Stimulated activated CD4-positive, alpha-beta T cell treated with anti-CD3 and anti-CD28 coated beads, Interleukin-1b, Interleukin-23, amount 100 ng/mL, for 1 hour (primary cell): ENCODE measurements at places on chromosomes 2 and 18.

GRCh38 chr18:69400253-69400975 lies at the start of gene DOK6:
DOK6 (plus strand) TSS chr18:69400888.
- no peak for DNase-seq

DNA sequence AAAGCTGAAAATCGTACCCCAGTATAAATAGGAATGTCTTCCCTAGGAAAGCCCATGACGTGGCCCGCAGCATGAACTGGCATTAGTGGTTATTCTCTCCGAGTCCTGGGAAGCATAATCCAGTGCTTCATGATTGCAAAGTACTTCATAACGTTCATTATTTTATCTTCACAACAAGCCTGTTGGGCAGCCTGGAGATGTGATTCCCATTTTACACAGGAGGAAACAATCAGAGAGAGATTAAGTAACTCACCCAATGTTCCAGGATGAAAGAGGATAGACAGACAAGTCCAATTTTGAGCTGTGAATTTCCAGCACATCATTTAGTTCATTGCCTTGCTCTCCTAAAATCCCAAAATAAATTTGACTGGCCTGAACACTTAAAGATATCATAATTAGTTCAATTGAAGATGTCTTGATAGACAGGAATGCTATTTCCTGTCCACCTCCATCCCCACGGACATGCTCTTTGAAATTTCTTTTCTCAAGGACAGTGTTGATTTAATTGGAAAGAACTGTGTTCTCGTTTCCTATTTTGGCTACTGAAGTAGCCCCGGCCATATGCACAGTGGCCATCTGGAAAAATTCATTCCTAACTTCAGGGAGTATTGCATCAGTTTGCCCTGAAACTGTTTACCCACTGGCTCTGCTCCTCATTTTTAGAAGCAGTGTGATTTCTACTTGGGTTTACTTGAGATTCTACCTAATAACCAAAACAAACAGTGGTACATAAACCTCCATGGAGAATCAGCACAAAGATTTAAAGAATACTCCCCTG lies 93.9 kb downstream of the VWC2L start:
- DNase-seq: no peak

GRCh38 chr2:69291721-69292120 lies 95.3 kb downstream of the GFPT1 start:
- no peak for DNase-seq

GRCh38 chr2:71064754-71065621 lies 3.5 kb upstream of the NAGK start:
- no peak for DNase-seq

DNA sequence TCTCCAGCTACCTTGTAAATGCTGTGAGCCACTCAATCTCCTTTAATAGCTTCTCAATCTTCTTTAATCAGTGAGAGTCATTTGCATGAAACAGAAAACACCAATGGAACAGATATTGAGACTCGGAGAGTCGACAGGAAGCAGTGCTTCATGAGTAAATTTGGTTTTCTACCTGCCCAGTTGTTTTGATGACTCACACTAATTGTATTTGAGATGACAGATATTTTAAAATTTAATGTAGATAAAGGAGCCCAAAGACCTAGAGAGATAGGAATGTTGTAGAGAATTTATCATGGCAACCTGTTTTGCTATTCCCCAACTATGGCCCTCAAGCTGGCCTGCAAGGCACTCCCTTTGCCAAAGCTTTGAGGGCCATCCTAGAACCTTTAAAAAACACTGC lies 119.1 kb downstream of the CDC42EP3 start:
- DNase-seq: no peak

DNA sequence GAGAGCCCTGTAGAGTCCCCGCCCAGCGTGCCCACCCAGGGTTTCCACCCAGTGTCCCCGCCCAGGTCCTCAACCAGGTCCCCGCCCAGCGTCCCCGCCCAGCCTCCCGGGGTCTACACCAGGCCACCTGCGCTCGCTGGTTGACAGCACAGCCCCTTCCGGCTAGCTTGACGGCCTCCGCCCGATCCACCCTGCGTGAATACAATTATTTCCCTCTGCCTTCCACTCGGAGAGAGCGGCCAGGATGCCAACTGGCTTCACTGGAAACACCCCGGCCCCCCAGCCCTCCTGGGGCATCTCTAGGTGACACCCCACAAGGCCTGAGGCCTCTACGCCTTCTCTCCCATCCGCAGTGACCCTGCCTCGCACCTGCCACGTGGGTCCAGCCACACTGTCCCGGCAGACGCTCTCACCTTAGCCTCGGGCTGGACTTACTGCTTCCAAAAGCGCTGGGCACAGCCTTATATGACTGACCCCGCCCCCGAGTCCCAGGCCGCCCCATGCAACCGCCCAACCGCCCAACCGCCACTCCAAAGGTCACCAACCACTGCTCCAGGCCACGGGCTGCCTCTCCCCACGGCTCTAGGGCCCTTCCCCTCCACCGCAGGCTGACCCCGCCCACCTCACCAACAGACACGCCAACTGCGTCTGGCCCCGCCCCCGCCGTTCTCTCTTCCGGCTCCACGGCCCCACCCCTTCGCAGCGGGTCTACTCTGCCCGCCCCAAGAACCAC lies 188.1 kb downstream of the LAMA1 start:
- no peak for DNase-seq

GRCh38 chr2:189147361-189147760 lies 32.2 kb downstream of the COL5A2 start:
- DNase-seq: no peak

DNA sequence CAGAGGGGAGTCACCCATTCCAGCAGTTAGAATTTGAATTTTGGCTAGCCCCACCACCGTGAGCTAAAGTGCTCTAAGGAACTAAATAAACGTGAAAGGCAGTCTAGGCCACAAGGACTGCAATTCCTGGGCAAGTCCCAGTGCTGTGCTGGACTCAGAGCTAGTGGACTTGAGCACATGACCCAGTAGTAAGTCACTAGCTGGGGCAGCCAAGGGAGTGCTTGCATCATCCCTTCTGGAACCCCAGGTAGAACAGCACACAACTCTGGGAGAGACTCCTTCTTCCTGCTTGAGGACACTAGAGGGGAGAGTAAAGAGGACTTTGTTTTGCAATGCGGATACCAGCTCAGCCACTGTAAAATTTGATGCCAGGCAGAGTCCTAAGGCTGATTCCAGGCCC lies 672.2 kb downstream of the CPS1 start:
- no peak for DNase-seq

- DNase-seq: no peak
Observed at GRCh38 chr2:162422894-162423293, 79.0 kb downstream of the GCA start.

- DNase-seq: no peak
Observed at GRCh38 chr2:64196963-64197362, 52.7 kb upstream of the PELI1 start.

DNA sequence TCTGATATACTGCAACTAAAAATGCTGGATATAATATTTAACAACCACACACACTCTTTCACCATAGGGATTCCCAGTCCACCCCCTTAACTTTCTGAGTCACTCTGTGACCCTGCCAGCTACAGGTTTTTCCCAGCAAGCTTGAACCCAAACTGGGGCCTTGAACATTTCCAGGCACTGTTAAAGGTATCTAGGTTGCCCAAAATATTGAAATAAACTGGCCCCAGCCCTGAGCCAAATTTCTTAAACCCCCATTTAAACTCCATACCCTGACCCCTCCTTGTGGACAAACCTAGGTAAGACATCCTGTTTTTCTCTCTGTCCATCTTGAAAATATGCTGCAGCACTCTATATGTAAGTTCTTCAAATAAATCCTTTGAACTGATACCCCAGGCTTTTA lies 19.7 kb upstream of the DCTN1 start:
- no peak for DNase-seq

DNA sequence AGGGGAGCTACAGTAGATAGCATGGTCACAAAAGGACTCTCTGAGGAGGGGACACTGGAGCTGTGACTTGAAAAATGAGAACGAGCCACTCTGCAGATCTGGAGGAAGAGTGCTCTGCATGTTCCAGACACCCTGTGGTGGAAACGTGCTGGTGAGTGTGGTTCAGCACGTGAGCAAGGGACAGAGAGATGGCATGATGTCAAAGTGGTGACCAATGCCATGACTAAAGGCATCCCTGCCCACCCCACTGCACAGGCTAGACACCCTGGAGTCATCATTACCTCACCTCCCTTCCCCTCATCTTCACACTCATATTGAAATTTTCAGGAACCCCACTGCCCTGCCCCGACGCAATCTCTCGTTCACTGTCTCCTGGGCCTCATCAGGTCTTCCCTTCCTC lies 56.5 kb downstream of the SLC4A5 start:
- DNase-seq: no peak

DNA sequence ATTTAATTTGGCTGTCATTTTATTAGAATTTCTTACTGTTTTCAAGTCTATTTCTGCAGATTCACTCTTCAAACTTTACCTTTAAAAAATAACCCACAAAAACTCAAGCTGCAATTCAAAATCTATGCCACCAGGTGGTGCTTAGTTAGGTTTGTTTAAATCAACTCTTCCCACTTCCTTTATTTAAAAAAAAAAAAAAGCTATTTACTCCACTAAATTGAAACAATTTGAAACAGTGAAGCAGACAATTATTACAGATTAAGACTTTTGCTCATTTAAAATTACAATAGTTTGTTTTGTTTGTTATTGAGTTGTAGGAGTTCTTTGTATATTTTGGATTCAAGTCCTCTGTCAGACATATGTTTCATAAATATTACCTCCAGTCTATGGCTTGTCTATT lies 300.0 kb downstream of the PDE11A start:
- no peak for DNase-seq

DNA sequence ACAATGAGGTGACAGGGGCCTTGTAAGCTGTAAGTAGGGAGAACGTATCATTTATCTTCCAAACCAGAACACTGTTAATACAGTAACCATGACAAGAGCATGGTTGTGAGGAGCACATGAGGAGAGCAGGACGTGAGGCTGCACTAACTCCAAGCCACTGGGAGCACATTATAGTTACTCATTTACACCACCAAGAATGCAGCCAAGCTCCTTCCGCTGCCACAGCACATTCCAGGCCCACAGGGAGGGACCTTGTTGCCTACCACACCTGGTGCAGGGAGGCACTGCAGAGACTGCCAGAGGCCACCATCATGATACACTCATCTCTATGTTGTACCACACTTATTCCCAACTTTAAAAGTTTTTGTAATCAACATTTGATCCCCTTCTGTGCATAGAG lies 13.5 kb upstream of the SFXN5 start:
- DNase-seq: no peak

DNA sequence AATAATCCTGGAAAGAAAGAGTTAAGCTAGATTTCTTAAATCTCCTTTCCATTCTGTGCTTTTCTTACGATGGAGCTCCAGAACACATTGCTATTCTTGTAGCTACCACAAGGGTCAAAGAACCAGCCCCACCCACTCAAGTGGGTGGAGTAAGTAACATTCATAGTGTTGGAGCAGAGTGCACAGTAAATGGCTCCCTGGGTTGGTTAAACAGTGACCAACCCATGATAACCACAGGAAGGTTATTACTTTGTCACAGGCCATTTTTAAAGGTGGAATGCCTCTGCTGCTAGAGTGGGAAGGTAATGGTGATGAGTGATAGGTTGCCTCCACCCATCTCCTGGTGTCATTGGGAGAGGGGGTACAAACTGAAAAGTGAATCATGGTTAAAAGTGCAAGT lies 13.9 kb downstream of the ARPC2 start:
- no peak for DNase-seq

DNA sequence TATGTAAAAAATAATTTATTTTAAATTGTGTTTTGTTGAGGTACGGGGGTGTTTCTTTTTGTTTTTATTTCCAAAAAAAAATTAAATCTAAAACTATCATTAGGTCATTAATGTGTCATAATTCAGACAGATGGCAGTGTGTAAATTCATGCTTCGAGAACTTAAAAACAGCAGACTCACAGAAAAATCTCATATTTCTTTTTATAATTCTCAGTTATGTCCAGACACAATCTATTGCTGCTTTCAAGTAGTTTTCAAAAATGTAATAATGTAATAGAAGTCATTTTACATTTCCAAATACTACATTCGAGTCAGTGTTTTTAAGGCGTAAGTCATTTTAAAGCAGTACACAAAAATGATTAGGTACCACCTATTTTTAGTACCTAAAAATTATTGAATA lies 14.3 kb downstream of the IKZF2 start:
- no peak for DNase-seq

- DNase-seq: no peak
Observed at GRCh38 chr18:42340423-42341009, 385.5 kb downstream of the PIK3C3 start.

DNA sequence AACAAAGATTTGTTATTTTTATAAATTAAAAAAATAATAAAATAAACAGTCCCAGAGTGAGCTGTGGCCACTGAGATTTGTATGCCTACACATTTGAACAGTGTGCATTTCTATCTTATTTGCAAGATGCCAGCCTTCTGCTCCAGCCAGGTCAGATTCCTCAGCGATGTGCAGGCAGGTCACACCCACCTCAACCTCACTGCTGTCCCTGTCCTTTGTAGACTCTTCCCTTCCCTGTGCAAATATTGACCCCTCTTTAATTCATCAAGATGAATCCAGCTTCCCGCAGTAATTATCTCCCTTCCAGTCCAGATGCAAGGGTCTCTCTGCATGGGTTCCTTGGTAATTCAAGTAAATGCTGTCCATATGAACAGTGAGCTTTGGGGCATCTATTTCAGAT lies 256.2 kb downstream of the PIEZO2 start:
- no peak for DNase-seq

GRCh38 chr2:31318361-31319336 lies 84.7 kb downstream of the EHD3 start:
- no peak for DNase-seq

- DNase-seq: no peak
Observed at GRCh38 chr2:196711625-196712024, 72.1 kb downstream of the CCDC150 start.

- peak; percentile 29 for DNase-seq
Observed at GRCh38 chr18:74081966-74082741, 65.5 kb downstream of the FBXO15 start.

- DNase-seq: no peak
Observed at GRCh38 chr2:206935991-206936842, 3.1 kb upstream of the CPO start.

- no peak for DNase-seq
Observed at GRCh38 chr2:162734866-162735265, 103.7 kb downstream of the KCNH7 start.

- DNase-seq: no peak
Observed at GRCh38 chr2:152542995-152543481, 174.2 kb downstream of the PRPF40A start.

DNA sequence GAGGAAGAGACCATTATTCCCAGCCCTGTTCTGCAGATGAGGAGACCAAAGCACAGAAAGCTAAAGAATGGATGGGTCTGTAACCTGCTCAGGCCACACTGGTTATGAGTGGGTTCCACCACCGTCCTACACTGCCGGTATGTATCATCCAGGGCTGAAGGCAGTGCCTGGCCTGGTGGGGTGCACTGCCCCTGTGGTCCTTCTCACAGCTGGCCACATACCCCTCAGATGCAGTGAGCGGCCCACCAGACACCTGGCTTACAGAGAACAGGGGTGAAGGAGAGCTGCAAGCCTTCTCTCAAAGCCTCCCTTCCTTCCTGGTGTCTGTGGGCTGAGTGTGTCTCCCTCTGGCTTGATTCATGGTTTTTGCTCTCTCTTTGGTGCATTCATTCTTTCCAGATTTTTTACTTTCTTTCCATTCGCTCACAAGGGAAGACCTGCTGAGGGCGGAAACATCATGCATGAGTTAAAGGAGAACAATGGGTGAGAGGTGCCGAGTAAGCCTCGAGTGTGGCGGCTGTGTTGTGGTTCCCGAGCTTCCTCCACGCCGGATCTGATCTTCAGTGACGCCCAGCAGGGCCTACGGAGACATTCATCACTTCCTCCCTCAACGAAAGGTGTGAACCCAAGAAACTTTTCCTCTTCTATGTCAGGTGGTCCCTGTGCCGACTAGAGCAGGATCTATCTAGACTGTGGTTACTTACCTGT lies 62.1 kb upstream of the REL start:
- peak; percentile 46 for DNase-seq
